Activated CD4-positive, alpha-beta memory T cell treated with anti-CD3 and anti-CD28 coated beads for 36 hours (primary cell): ENCODE measurements at places on chromosomes 1 and 21. TPM values are rescaled to one million over a fixed set of nuclear protein-coding genes. Genes with fewer than 3 reads are reported as not detected.

DNA sequence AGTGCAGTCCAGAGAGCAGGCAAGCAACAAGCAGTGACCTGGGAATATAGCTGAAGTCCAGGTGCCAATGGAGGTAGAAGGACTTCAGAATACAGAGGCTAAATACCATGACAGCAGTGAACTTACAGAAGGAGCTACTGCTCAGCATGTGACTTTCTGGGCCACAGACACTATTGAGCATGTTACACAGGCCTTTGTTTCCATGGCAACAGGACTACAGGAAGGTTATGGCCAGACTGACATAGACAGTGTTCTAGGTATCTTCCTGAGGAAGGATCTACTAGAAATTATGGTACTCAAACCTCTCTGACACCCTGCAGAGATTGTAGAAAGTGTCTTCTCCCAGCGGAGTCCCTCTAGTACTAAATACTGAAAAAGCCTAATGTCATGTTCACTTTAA, 11.0 kb downstream of the OR2M5 start:
- DNase-seq, result no peak

GRCh38 chr21:46605767-46606426, 1.0 kb upstream of the S100B start:
- peak; percentile 53 for DNase-seq

DNA sequence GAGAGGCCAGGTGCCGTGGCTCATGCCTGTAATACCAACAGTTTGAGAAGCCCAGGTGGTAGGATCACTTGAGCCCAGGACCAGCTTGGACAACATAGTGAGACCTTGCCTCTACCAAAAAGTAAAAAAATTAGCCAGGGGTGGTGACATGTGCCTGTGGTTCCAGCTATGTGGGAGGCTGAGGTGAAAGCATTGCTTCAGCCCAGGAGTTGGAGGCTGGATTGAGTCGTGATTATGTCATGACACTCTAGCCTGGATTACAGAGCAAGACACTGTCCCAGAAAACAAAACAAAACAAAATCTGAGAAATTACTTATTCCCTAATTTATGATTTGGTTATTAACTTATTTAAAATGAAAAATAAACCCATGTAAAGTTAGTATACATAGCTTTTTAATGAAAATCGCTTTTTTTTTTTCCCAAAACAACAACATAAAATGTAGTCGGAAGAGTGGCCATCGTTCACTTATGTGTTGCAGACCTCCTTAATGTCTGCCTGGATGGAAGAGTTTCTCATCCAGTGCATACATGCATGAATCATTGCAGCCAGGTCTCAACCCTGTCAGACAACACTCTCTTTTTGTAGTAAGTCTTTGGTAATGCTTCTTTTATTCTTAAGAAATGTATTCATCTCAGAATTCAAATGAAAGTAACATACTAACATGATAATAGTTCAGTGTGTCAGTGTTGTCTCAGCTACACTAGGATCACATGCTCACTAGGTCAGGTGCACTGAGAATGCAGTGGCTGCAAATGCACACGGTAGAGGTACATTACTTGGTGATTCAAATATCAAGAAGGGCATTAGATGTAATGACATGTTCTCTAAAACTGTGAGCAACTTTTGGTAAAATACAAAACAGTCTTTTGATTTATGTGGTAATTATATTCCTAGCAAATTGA, 28.0 kb downstream of the ITSN1 start:
- peak; percentile 22 for DNase-seq

GRCh38 chr1:165011186-165011585, 345.3 kb downstream of the LMX1A start:
- DNase-seq, result no peak

DNA sequence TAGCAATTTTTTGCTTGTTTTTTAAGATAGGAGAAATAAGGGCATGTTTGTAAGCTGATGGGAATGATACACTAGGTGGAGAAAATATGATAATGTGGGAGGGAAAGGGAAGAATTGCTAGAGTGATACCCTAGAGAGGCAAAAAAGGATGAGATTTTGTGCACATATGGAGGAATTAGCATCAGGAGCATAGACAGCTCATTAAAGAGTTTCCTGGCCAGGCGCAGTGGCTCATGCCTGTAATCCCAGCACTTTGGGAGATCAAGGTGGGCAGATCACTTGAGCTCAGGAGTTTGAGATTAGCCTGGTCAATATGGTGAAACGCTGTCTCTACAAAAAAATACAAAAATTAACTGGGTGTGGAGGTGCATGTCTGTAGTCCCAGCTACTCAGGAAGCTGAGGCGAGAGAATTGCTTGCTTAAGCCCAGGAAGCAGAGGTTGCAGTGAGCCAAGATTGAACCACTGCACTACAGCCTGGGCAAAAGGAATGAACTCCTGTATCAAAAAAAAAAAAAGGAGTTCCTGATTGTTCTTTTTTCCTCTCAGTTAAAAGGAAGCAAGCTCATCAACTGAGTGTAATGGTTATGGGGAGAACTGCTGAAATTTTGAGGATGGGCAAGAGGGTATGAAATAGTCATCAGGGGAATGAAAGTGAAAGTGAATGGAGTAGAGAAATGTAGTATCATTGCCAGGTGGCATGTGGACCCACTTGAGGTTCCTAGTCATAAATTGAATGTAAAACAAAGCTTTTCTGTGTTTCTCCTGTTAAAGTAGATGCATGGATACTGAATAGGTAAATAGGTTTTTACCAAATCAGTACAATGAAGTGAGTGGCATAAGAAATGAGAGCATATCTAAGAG, 35.5 kb downstream of the SH3GLB1 start:
- DNase-seq, result no peak

DNA sequence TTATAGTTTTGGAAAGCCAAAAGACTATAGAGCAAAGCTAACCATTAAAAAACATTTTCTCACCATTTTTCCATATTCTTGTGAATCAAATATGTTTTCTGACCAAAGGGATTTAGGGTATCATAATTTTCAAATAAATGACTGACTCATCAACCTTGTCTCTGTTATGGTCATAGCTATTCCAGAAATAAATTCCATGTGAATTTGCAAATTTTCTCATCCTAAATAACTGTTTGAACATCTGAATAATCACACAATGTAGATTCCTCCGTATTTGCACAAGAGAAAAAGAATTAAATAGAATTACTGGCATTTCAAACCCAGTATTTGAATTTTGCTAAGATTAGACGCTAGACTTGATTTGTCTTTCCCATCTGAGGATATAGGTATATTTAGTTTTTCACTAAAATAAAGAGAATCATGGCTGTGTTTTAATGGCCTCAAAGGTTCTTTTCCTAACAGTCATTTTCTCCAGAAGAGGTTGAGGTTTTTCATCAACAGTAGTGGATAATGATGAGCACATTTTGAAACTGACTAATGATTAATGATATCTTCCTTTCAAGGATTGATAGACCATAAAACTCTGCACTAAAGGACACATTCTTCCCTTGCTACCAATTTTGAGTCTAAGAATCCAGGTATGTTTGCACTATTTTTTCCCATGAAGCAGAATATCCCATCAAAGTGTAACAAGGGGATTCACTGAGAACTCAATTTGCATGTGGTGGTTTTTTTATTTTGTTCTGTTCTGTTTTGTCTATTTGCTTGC, 9.5 kb upstream of the DUSP23 start:
- DNase-seq, result no peak

- peak; percentile 71 for DNase-seq
These were observed 4.1 kb upstream of the TRAF3IP3 start for GRCh38 chr1:209751627-209752231.

- DNase-seq, result no peak
These were observed 130.4 kb downstream of the LHX4 start for GRCh38 chr1:180360333-180361075.

GRCh38 chr1:79895573-79895972, 889.0 kb upstream of the ADGRL4 start:
- no peak for DNase-seq

DNA sequence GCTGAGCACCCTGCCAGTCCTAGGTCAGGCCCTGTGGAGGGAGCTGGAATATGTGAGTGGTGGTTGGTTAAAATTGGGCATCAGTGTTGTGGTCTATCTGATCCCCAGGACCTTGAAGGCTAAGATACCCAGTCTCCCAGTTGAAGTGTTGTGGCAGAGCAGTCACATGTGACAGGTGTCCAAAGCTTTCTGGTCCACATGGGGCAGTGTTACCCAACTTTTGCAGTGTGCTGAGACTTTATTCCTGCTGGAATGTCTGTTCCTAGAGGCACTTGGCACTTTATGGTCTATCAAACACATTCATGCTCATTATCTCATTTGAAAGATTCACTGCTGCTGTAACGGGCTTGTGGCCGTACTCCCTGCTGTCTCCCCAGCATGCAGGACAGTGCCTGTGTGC, 21.0 kb upstream of the LORICRIN start:
- DNase-seq, result no peak

GRCh38 chr1:198169672-198170071, 12.9 kb downstream of the NEK7 start:
- DNase-seq, result no peak

GRCh38 chr1:62918700-62919099, 134.8 kb downstream of the ATG4C start:
- DNase-seq, result no peak

GRCh38 chr1:98133131-98133530, 212.3 kb upstream of the DPYD start:
- no peak for DNase-seq

DNA sequence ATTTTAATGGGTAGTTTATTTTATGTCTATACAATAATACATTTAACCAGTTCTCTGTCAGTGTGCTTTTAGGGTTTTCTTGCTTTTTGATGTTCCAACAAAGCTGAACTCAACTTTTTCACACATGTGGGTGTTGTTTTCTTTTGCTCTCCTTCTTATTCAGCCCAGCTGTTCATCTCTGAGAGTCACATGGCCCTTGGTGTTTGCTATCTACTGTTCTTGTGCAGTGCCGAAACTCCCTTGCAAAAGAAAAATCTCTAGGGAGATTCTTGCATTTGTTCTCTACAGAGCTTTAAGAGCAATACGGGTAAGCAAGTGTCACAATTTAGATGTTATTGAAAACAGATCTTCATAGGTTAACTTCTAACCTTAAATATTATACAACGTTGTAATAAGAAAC, 281.1 kb upstream of the CXADR start:
- no peak for DNase-seq

DNA sequence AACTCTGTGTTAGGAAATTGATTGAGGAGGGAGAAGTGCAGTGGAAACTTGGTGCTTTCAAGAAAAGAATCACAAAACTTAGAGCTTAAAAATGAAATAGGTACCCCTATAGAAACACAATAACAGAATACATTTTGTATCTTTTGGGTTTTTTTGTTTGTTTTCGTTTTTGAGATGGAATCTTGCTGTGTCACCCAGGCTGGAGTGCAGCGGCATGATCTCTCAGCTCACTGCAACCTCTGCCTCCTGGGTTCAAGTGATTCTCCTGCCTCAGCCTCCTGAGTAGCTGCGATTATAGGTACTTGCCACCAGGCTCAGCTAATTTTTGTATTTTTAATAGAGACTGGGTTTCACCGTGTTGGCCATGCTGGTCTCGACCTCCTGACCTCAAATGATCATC, 51.5 kb upstream of the RAVER2 start:
- DNase-seq, result no peak

DNA sequence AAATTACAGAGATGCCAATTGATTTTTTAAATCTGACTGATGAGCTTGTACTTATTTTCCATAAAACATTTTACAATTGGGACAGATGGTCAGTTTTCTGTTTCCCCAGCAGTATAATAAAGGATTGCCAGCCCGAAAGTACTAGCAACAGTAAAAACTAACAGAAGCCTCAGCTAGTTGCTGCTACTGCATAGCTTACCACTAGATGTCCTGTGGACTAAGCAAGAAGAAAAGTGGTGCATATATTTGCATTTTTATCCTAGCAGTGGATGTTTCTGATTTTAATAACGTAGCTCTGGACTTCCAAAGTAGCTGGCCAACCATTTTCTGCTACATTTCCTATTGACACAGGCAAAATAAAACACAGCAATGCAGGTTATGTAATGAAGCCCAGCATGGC, 241.5 kb downstream of the BARHL2 start:
- no peak for DNase-seq

GRCh38 chr1:66778266-66778665, 22.8 kb downstream of the INSL5 start:
- DNase-seq, result no peak

GRCh38 chr1:26233903-26234643, at the start of gene CEP85:
TSS of gene CEP85 (plus strand) at chr1:26234200. CDS start at chr1:26239784, 5,584 bp downstream.
- peak; percentile 99 for DNase-seq

GRCh38 chr1:236716160-236716559, 29.9 kb downstream of the ACTN2 start:
- DNase-seq, result no peak

DNA sequence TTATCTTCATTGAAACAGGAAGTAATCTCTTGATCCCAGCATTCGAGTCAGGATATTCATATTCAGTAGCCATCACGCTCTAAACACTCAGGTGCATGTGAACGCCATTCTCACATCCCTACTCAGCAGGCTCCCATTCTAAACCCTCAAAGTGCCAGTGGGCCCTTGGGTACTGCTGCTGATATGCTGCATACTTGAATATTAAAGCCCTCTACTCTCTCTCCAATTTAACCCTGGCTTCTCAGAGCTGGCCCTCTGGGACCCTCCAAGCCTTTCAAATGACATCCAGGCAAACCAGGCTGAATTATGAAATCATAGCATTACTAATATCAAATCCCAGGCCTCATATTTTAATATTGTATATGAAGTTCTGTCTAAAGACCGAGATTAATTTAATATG, 468.2 kb downstream of the NUF2 start:
- no peak for DNase-seq

DNA sequence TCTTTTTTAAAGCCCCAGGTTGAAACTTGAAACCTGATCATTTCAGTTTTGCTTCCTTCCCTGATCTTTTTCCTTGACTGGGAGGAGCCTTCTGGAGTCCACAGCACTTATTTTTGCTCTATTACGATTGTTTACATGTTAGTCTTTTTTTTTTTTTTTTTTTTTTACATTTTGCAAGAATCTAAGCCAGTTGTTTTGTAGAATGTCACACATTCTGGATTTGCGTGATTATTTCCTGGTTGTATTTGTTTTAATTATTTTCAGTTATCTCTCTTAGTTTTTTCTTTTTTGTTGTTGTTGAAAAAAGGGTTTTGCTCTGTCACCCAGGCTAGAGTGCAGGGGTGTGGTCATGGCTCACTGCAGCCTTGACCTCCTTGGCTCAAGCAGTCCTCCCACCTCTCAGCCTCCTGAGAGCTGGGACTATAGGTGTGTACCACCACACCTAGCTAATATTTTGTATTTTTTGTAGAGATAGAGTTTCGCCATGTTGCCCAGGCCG, 32.8 kb downstream of the OSBPL9 start:
- no peak for DNase-seq

GRCh38 chr1:207470927-207471326, 16.8 kb downstream of the CR2 start:
- no peak for DNase-seq

CEP350 gene
- total RNA-seq, result 31.7 TPM

HMGCS2 gene
- total RNA-seq, result not detected

GBP3 gene
- 4.5 TPM for total RNA-seq

ARTN gene
- total RNA-seq, result not detected

FAM163A gene
- total RNA-seq, result not detected

SELL gene
- total RNA-seq, result 110 TPM

CYP4A11 gene
- total RNA-seq, result not detected

CFHR3 gene
- total RNA-seq, result not detected

IRF6 gene
- total RNA-seq, result 0.07 TPM

A3GALT2 gene
- not detected for total RNA-seq

KRTAP13-2 gene
- total RNA-seq, result not detected

GOLT1A gene
- total RNA-seq, result 0.27 TPM
